PC-9 (cell line): ENCODE measurements at places on chromosomes 13 and 19. TPM values are rescaled to one million over a fixed set of nuclear protein-coding genes. Genes with fewer than 3 reads are reported as not detected.

Gene ZNF317
- total RNA-seq = 25.5 and 28.2 TPM in 2 replicates

Gene KLK3
- total RNA-seq = not detected in 2 replicates

Gene TMPRSS9
- 0.10 and 0.20 TPM in 2 replicates for total RNA-seq

Gene MIA
- 2.5 and 2.7 TPM in 2 replicates for total RNA-seq

DNA sequence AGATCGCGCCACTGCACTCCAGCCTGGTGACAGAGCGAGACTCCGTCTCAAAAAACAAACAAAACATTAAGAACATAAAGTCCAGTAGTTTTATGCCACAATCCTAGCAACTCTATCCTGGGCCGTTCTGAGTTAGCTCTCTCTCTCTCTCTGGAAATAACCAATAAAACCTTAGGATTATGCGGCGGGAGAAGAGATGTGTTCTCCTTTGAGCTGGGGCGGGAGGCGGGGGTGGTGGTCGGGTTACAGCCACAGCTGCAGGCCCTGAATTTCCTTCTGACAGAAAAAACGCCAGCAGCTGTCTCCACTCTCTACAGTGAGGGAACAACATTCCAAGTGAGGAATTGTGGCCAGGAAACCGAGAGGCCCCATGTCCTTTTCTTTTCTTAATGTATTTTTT, 9.1 kb upstream of the PNMA8A start:
- DNase-seq = no peak

DNA sequence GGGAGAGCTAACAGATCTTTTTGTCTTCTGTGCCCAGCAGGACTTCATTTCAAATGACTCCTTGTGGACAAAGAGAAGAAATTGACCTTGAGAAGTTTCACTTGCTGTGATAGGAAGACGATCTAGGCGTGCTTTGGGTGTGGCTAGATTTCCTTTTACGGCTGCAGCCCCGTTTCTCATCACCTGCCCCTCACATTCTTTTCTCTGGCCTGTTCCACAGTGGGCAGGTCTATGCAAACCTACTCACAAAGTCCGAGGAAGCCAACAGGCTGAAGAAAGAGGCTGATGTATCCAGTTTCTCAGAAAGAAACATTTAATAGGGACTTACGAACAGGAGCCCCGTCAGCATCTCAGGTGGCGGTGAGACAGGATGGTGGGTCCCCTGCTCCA, 231.8 kb downstream of the FGF9 start:
- DNase-seq = no peak

DNA sequence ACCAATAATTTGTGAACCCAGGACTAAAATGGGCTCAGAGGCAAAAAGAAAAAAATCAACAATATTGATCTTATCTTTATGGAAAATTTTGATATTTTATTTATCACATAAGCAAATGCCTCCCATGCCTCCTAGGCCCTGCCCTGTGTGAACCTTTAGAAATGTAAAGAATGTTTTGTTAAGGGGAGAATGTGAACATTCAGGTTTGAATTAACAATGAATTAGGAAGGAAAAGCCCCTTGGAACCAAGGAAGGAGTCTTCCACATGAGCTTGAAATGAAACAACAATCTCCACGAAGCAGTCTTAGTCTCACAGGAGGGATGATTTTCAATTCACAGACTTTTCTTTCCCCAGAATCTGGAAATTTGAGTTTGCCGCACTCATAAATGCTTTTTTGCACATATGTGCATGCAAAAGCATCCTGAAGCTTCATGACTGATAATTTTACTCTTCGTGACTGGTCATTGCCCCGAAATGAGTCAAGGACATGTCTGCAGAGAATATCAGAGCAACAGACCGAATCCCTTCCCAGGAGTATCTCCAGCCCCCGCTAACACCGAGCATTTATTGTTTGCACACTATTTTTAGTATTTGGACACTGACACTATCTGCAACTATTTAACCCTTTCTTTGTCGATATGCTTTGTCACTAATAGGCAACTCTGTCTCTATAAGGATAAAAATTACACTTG, 135.2 kb downstream of the DCT start:
- DNase-seq = no peak

DNA sequence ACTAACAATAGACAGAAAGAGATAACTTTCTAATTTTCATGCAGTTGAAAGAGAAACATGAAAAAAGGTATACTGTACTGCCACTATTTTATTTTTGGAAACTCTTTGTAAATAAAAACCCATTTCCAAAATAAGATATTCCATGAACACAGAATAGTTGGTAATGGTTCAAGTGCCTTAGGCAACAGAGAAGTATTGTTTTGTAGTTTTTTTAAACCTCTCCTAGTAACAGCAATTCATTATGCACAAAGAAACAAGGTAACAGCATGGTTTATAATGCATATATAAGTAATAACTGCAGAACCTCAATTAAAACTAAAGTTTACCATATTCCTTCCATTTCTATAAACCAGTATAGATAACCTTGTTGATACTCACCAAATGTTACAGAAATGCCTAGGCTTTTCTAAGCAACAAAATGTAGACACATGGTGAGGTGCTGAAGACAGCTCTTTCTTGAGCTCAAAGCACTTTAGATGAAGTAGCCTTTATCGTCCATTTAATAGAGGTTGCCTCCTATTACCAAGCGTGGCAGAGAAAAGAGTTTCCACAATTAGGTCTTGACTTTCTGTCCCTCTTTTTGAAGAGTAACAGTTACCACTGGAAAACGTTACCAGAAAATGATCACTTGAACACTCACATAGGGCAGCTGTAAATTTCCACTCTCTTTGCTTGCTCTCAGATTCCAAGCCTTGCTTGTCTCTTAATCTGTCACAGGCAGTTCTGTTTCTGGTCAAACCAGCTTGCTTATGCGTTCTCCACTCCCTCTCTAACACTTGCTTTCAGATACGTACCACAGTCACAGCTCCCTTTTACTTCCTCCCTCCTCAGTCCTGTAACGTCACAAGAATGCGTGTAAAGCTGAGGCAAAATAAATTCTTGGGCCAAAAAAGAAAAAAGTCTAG, 42.9 kb downstream of the CAB39L start:
- DNase-seq = peak; percentile 95

- no peak for DNase-seq
Observed at GRCh38 chr13:20181188-20181587, 11.6 kb downstream of the GJB2 start.

- DNase-seq = no peak
Observed at GRCh38 chr13:77516342-77516789, 19.1 kb upstream of the SCEL start.
